ENCODE measurements at places on chromosomes 13 and 19. TPM values are rescaled to one million over a fixed set of nuclear protein-coding genes. Genes with fewer than 3 reads are reported as not detected.

ZNF470 gene
- total RNA-seq, result 9.0 TPM

PRODH2 gene
- not detected for total RNA-seq

ATXN8OS gene
- not detected for total RNA-seq

CYP4F22 gene
- total RNA-seq, result 0.36 TPM

DNA sequence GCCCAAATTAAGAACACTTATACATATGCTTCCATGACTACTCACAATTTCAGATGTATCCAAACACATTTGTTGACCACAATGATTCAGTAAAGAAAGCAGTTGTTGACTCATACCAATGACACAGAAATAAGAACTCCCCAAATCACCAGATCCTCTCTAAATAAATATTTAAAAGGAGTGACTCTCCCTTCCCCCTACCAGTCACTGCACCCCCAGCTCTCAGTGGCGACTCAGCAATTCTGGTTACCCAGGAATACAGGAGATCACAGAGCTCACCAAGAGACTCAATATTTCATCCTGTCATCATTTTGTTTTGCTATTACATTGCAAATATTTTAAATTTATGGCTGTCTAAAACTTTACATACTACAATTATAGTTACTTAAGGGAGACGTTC, 131.5 kb downstream of the RGCC start:
- no peak for DNase-seq
- no peaks in the 10 kb centered on the region for H3K27me3 ChIP-seq
- H3K4me1 ChIP-seq, result peaks cover 2% of the 10 kb centered on the region
- H3K27ac ChIP-seq, result no peak overlapping the region

DNA sequence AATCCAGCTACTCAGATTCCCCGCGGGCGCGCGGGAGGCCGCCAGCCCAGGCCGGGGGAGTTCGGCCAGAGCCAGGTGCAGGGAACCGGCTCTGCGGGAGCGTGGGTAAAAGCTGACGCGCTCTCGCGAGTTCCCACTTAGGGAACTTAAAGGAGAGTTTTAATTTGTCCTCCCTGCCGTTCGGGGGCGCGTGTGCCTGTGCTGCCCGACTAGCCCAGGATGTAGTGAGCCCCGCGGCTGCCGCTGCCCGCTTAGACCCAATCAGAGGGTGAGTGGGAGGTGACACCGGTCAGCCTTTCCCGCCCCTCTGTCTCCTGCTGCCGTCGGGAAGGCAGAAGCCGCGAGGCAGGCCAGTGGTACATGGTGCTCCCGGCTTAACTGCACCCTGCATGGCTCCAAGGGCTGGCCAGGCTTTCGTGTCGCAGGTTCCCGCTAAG, 36.0 kb upstream of the NEK3 start:
- DNase-seq, result peak; percentile 61
- peak overlapping the region; percentile 94 for H3K4me3 ChIP-seq
- peak overlapping the region; percentile 98 for H3K27ac ChIP-seq
- no peaks in the 10 kb centered on the region for H3K27me3 ChIP-seq
- H3K4me1 ChIP-seq, result peaks cover 24% of the 10 kb centered on the region

DNA sequence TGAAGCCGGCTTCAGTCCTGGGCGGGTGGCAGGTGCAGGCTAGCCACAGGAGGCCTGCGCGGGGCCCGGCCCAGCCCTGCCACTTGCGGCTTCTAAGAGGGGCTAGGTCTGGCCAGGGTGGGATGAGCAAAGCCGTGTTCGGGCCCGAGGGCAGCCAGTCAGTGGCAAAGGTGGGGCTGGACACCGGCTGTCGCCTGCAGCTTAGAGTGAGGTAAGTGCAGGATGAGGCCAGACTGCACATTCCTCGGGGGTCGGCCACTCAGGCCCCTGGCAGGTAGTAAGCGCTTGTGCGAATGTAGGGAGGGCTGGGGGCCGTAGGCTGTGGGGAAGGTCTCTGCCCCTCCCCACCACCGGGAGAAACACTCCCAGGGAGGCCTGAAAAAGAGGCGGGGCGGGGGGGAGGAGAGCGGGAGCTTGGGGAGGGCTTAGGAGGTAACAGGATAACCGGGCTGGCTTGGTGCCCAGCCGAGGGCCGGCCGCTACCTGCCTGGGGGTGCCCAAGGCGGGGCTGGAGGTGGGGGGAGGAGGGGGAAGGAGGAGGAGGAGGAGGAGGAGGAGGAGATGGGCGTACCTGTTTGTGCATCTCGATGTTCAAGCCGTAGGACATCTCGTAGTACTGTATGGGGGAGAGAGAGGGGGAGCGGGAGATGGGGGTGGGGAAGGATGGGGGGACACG, 6.4 kb downstream of the TLE5 start:
- H3K4me1 ChIP-seq, result peaks cover 62% of the 10 kb centered on the region
- H3K36me3 ChIP-seq, result peaks cover 71% of the 10 kb centered on the region
- no peaks in the 10 kb centered on the region for H3K27me3 ChIP-seq
- no peak overlapping the region for H3K27ac ChIP-seq
- peak overlapping the region; percentile 56 for H3K4me3 ChIP-seq
- DNase-seq, result no peak

Data from naive thymus-derived CD8-positive, alpha-beta T cell (primary cell).